ENCODE measurements at places on chromosomes 2 and 18. TPM values are rescaled to one million over a fixed set of nuclear protein-coding genes. Genes with fewer than 3 reads are reported as not detected.

TMEFF2 gene
- not detected for total RNA-seq

CDH7 gene
- not detected for total RNA-seq

DSEL gene
- total RNA-seq = 8.2 TPM

CBLN2 gene
- total RNA-seq = not detected

IL36RN gene
- total RNA-seq = not detected

FEV gene
- total RNA-seq = not detected

C2orf66 gene
- total RNA-seq = not detected

CTNNA2 gene
- 0.44 TPM for total RNA-seq

IL18R1 gene
- total RNA-seq = 9.4 TPM

BCL11A gene
- 4.6 TPM for total RNA-seq

Measured in thyroid gland (tissue), 4 donors.